ENCODE measurements at places on chromosomes 3 and 15.

DNA sequence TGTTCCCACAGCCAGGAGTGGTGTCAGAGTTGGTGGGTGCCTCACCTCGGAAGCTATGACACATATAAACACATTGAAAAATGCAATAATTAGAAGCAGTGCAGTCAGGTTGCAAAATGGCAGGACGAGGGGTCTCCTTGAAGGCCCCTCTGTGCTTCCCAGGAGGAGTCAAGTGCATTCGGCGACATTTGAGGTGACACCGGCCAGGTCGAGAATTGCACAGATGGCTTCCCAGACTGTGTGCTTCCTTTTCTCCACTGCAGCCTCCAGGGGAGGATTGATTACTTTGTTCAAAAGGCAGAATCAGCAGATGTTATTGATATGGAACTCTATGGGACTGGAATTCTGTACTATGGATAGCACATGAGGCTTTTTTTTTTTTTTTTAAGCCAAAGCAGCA lies 163.2 kb downstream of the MINAR1 start:
- no peak for DNase-seq

GRCh38 chr3:144548346-144548745 lies 576.7 kb downstream of the DIPK2A start:
- no peak for DNase-seq

GRCh38 chr15:35182841-35183479 lies 97.9 kb upstream of the NANOGP8 start:
- no peak for DNase-seq

DNA sequence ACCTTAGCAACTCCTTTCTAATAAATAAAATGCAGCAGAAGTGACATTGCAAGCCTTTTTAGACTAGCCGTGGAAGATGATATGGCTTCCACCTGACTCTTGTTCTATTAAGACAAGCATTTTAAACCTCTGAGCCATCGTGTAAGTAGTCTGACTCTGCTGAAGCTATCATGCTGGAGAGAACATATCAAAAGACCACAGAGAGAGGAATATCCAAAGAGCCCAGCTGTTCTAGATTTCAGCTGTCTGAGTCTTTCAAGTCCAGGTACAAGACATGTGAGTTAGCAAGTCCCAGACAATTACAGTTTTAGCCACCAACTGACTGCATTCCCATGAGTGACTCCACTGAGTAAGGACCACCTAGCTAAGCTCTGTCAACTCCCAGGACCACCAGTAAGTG lies 517.0 kb upstream of the NAALADL2 start:
- no peak for DNase-seq

DNA sequence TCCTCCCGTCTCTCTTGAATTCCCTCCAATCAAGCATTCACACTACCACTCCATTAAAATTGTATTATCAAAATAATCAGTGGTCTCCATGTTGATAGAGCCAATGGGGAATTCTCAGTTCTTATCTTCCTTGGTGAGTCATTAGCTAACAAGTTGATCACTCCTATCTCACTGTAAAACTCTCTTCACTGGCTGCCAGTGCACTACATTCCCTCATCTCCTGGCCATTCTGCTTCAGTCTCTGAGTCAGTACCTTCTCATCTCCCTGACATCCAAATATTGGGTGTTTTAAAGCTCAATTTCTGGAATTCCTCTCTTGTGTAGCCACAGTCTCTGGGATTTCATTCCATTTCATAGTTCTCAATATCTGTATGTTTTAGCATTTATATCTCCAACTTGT lies 175.2 kb downstream of the ALDH1A2 start:
- no peak for DNase-seq

DNA sequence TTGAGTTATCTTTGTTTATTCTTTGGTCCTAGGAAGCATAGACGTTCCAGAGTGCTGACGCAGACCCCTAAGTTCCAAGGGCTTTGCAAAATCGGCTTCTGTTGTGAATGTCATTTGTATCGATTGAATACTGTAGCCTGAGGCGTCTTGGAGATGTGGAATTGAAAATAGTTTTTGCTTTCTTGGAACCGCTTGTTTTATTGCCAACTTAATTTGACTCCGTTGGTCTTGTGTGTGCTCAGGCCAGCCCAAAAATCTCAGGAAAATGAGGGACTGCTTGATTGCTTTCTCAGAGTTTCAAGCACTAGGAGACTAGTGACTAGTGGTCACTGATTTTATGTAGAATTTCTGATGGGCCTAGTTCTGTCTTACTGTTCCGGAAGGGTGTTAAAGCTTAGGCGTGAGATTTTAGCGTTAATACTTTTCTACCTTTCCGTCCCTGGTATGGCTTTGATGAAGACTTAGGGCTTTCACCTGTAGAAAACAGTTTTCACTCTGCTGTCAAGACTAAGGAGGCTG lies 263 bp upstream of the UTS2B start:
- no peak for DNase-seq

DNA sequence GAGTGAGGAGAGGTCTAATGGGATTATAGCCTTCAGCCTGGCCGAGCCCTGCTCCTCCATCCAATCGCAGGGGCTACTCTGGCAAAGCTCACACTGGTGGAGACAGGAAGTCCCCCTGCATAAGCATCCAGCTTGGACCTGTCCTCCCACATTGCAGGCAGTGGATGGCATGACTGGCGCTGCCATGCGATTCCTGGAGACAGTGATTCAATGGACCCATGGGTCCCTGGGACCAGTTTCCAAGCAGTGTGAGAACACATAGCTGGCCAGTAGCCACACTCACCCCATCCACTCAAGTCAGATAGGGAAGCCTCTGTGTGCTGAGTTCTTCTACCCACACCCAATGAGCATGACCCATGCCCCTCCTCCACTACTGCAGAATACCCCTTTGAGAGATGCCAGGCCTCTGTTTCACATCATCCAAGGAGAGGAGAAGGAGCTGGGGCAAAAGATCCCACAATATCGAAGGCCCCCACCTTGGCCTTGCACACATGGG lies 18.1 kb upstream of the POC1A start:
- DNase-seq, result no peak

GRCh38 chr15:52379395-52380106 lies 83.9 kb upstream of the MYO5C start:
- no peak for DNase-seq

- no peak for DNase-seq
These were observed 65.2 kb upstream of the TNIK start for GRCh38 chr3:171525437-171525836.

All from stimulated activated CD4-positive, alpha-beta T cell treated with anti-CD3 and anti-CD28 coated beads, Interleukin-4, amount 100 ng/mL, for 48 hours (primary cell).